ENCODE measurements at places on chromosomes 2 and 18.

DNA sequence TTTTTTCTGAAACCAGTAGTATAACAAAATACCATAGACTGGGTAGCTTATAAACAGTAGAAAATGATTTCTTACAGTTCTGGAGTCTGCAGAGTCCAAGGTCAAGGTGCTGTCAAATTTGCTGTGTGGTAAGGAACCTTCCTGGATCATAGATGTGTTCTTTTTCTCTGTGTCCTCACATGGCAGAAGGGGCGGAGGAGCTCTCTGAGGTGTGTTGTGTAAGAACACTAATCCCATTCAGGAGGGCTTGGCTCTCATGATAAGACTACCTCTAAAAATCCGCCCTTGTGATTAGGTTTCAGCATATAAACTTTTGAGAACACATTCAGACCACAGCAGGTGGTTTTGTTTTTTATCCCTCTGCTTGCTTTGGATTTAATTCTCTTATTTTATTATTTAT is 25.7 kb downstream of the ANKRD62 start:
- no peak for DNase-seq

- DNase-seq: no peak
Measured at GRCh38 chr2:60627412-60627811, 74.0 kb upstream of the BCL11A start.

GRCh38 chr2:38097258-38097987 is 21.5 kb upstream of the CYP1B1 start:
- DNase-seq: no peak

DNA sequence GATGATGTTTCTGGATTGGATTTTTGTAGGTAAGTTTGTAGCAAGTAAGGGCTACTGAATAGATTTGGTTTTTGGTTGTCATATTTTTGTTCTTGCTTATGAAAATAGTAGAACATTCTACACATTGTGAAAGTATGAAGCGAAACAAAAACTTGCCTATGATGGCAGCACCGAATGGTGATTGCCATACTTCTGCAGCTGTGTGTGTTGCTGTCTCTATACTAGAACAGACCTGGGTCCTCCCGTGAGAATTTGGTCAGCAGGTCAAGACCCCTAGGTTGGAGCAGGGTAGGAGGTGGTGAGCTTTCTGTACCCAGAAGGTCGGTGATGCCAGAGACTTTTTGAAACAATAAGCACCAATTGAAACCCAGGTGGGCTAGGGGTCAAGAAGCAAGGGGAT is 322.6 kb downstream of the PRKCE start:
- DNase-seq: no peak

DNA sequence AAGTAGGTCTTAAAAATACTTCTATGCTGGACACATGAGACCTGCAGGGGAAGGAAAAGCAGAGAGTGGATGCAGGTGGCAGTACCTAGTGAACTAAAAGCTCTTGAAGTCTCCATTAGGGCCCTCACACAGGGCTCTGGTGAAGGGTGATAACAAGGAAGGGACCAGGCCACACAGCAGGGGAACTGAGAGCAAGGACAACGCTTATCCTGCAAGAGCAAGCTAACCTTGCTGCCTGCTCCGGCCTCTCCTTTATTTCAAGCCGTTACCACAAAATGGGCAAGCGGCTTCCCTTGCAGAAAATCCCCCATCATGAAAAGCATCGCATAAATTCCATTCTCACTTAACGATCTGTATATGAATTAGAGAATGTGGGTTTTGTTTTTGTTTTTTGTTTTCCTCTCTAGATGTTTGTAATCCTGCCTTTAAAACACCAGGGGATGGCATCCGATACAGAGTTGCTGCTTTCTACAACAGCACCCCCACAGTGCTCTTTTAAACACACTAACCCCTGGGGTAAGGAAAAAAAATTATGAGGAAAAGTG is 64.5 kb downstream of the CACNB4 start:
- no peak for DNase-seq

DNA sequence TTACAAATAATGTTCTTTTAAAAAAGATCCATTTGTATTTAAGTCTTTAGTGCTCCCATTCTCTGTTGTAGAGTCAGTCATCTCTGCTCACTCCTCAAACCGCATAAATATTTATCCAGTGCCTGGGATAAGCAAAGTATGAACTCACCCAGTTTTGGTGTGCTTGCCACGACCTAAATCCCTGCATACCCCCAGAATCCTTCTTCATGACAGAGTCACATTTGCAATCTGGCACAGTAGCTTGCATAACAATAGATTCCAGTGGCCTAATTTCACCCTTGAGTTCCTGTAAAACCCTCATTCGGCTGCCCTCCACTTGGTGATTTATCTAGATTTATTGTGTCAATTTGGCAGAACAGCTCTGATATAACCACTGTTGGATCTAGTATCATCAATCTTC is 92.9 kb downstream of the DTNA start:
- no peak for DNase-seq

DNA sequence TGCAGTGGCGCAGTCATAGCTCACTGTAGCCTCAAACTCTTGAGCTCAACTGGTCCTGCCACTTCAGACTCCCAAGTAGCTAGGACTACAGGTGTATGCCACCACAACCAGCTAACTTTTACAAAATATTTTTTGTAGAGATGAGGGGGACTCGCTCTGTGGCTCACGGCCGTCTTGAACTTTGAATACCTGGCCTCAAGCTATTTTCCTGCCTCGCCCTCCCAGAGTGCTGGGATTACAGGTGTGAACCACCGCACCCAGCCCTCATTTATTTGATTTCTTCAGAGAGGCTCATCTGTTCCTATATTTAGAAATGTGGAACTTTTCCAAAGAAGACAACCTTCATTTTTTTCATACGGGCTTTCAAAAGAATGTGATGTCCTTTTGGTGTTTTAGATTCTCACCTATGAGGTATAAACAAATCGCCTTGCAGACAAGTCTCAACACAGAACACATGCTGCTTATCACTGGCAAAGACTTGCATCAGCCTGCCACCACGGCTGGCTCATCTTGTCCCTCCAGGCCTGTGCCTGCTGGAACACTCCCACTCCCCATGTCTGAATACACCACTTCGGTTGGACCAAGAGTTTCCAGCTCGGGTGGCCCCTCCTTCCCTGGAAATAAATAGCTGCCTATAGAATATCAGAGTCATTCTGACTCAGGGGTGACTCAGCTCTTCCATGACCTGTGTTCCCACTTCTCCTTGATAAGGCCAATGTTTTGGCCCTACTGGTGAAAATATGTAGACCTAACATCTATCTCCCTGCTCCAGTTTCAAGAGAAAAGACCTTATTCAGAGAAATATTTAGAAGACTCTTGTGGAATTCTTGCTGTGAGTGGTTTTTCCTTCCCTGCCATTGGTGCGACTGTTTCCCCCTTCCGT is 202.6 kb downstream of the TGIF1 start:
- peak; percentile 100 for DNase-seq

GRCh38 chr18:67893916-67894315 is 377.4 kb upstream of the DSEL start:
- DNase-seq: no peak

DNA sequence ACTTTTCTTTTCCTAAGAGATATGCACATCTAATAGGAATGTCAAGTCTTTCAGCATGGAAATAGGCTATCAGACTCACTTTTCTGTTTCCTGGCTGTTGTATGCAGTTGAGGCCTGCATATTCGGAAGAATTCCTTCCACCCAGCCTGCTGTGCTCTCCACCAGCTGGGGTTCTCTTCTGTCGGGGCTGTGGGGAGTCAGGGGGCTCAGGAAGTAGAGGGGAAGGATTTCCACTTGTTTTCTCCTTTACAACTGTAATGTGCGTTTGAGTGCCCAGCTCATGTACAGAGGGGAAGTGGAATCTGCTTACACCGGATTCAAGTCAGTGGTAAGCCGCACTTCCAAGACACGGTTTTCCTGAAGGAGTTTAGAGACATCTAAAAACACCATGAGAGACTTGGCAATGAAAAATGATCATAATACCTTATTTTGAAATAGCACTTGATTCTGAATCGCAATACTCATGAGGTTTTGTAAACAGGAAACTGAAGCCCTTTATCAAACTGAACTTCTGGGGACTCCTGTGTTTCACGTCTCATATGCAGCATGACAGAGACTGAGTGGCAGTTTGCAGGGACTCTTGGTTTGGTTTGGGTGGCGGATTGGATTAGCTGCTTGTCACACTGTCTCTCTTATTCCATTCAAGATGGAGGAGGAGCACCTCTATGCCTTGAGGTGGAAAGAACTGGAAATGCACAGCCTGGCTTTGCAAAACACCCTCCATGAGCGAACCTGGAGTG is 90.4 kb downstream of the MTCL1 start:
- no peak for DNase-seq

- peak; percentile 20 for DNase-seq
Measured at GRCh38 chr2:28273751-28274150, 118.9 kb upstream of the FOSL2 start.

- DNase-seq: no peak
Measured at GRCh38 chr2:15031745-15032240, 399.3 kb downstream of the LRATD1 start.

- no peak for DNase-seq
Measured at GRCh38 chr2:11377928-11378545, 33.6 kb upstream of the ROCK2 start.

DNA sequence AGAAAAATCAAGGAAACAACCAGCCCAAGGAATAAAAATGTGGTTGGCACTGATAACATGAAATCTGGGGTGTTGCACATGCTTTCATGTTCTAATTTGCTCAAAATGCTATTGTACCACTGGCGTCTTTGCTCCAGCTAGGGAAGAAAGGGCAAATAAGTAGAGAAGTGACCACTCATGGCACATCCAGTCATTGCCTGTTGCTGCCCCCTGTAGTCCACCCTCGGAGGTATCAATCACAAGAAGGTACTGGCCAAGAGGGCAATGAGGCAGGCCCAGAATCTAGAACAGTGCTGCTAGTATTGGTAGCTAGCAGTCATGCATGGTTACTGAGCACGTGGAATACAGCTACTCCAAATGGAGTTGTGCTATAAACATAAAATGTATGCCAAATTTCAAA is 213.4 kb downstream of the CDCA7 start:
- DNase-seq: no peak

GRCh38 chr2:144349674-144350073 is 170.2 kb downstream of the ZEB2 start:
- no peak for DNase-seq

- peak; percentile 48 for DNase-seq
Measured at GRCh38 chr2:237092920-237093781, 7.5 kb downstream of the COPS8 start.

DNA sequence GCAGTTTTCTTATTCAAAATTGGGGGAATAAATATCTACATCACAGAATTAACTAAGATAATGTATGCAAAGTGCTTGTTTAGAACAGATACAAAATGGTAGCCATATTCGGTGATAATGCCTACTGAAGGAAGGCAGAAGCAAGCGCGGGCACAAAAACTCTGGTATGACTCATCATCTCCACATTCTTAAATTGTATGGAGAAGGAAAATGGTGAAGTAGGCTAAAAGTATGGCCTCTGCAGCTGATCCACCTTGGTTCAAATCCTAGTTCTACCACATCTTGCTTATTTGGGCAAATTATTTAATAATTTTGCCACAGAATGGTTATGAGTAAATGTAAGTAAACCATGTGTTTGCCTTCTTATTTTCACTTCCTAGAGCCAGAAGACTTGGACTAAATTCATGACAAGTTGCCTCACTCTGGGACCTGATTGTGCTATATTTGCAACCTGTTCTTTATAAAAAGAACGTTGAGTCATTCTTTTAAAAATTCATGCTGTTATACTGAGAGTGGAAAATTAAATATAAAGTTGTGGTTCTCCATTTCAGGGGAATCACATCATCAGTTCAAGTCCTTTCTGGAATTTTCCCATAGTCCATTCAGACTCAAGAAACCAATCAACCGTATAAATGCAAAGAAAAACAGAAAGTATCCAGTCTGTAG is 9.0 kb upstream of the CDK15 start:
- peak; percentile 35 for DNase-seq

DNA sequence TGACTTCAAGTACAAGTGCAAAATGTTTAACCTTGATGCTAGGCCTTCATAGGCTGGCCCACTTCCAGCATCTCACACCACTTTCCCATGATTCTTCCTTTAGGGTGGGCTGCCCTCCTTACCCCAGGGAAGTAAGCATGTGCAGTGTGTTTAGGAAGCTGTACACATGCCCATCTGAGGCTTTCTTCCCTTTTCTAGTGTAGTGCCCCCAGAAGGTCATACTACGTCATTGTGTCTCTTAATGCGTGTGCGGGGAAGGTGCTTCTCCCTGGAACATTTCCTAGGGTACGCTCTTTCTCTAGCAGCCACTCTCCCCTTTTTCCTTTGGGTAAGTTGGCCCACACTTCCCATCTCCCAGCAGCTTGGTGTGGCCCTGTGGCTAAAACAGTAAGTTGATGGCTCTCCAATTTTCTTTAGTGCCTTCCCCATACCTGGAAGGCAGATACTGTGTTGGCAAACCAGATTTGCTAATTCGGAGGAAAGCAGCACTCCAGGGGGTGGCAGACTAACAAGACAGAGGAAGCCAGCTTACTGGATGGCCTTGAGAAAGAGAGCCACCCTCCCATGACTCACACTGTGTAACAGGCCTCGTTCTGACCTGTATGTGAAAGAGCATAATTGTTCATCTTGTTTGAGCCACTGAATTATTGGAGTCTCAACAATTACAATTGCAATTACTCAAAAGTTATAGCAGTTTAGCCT is 1.1 kb upstream of the SULT6B1 start:
- DNase-seq: peak; percentile 91

- DNase-seq: peak; percentile 48
Measured at GRCh38 chr2:100820523-100821254, 750 bp downstream of the NPAS2 start.

DNA sequence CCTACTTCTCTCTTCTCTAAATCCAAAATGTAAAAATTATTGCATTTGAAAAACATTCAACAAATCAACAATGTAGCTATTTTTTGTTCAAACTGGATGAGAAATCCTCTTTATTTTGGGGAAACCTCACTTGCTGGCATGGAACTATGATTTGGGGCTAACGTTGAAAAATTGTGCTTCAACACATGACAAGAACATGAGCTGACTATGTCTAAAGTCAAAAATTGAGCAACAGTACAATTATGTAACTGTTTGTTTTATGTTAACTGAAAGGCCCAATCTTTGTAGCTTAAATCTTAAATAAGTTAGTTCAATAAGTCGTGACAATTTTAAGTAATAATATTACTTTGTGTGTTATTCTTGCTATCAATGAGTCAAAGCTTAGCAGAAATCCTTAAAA is 67.3 kb downstream of the TMEFF2 start:
- DNase-seq: no peak

GRCh38 chr2:177585234-177585863 is 192.8 kb downstream of the AGPS start:
- no peak for DNase-seq

GRCh38 chr2:43943809-43944452 is 51.9 kb downstream of the LRPPRC start:
- DNase-seq: no peak

DNA sequence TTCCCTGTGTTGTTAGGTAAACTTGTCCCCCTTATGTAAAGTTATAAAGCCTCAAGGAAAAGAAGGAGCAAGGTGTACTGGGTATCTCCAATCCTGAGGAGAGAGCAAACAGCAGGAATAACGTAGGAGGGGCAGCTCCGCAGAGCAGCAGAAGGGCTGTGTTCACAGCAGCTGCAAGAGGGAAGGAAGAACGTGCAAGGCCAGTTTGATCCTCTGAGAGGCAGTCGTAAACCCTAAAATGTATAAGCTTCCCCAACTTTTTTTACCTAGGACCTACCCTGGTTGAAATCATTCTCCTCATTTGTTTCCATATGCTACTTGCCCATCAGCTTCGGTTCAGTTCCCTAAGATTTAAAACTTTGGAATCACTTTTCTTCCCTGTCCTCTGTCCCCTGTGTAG is 51.9 kb upstream of the MAP3K20 start:
- DNase-seq: no peak

All from mammary epithelial cell (primary cell).